ENCODE measurements at places on chromosomes 11 and 22.

DNA sequence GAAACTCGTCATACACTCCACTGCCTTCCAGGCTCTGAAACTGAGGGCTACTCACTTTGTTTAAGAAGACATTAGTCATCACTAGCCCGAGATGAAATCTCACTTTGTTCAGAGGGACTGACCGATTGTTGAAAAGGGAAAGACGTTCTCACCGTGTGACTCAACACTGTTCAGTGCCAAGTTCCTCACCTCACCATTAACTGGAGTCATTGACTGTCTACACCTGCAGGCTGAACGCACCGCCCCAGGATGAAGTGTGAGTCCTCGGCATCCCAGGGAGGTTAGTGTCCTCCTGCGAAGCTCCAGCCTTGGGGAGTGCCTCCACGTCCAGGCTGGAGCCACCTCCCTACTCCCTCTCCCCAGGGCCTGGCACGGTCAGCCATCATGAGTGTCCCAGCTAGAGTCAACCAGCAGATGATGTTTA is 30.4 kb downstream of the FADD start:
- no peak for DNase-seq

DNA sequence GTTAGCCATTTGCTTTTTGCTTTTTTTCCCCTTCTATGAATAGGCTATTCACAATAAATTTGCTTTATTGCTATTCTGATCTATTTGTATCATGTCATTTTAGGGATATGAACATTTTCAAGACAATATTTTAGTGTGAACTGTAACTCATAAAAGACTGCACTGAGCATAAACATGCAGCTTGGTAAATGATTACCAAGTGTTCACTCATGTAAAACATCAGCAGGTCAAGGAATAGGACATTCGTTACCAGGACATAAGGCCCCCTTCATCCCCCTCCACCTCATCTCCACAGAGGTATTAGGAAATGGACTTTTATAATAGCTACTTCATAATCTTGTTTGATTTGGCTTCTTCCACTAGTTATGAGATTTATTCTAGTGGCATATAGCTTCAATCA is 12.4 kb downstream of the NLRP14 start:
- no peak for DNase-seq

DNA sequence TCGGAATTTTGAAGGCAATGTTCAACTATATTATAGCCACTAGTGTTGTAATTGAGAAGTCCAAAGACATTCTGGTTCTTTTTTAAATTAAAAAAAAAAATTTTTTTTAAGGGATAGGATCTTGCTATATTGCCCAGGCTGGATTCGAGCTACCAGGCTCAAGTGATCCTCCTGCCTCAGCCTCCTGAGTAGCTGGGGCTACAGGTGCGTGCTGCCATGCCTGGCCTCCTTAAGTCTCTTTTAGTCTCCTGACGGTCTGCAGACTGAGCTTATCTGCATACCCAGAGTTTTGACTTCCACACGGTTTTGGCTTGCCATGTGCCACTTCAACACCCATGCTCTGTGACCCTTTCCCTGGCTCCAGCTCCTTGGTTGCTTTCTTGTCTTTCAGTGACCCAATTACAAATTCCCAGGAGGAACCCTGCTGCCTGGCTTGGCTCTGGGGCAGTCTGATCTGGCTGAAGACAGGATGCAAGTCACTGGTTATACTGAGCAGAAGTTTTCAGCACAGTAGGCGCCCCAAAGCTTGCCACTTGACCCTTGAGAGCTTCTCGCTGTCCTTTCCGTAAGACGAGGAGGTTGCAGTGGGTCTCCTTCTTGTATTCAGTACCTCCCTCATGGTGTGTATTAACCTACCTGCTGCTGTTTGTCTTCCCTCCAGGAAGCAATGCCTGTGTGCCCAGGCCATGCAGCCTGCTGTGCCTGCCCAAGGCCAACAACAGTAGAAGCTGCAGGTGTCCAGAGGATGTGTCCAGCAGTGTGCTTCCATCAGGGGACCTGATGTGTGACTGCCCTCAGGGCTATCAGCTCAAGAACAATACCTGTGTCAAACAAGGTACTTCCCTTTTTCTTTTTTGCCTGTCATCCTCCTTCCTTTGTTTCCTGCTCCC is 113.8 kb upstream of the SORL1-AS1 start:
- no peak for DNase-seq

DNA sequence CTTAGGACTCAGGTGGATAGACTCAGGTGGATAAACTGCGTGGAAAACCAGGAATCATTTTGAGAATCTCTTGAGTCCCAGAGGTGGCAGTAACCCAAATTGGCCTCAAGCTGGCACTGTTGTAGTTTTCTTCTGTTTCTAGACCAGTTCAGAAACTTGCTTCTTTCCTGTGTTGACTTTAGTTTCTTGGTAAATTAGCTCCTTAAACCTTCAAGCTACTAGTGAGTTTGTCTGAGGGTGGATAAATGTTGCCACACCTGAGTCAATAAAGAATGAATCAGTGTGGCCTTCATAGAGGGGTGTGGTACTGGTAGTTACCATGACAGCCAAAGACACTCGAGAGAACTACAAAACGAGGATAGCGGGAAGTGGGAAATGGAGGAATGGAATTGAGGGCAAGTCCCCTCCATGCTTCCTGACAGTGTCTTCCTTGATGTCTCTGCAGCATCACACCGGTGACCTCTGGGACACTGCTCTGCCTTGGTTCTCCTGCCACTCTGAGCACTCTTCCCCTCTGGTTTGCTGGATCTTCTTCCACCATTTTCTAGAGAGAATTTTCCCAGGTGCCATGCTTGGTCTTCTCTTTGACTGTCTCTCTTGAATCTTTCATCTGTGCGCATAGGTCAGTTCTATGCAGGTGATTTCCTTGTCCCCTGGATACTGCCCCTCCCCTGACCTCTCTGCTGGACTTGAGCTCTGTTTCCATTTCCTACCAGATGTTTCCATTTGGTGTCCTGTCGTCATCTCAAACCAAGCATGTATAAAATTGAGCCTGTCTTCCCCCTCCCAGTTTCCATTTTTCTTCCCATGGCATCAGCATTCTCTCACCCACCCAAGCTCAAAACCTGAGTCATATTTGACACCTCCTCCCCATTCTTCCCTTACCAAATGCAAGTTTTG is 7.2 kb downstream of the POLD4 start:
- DNase-seq: no peak

DNA sequence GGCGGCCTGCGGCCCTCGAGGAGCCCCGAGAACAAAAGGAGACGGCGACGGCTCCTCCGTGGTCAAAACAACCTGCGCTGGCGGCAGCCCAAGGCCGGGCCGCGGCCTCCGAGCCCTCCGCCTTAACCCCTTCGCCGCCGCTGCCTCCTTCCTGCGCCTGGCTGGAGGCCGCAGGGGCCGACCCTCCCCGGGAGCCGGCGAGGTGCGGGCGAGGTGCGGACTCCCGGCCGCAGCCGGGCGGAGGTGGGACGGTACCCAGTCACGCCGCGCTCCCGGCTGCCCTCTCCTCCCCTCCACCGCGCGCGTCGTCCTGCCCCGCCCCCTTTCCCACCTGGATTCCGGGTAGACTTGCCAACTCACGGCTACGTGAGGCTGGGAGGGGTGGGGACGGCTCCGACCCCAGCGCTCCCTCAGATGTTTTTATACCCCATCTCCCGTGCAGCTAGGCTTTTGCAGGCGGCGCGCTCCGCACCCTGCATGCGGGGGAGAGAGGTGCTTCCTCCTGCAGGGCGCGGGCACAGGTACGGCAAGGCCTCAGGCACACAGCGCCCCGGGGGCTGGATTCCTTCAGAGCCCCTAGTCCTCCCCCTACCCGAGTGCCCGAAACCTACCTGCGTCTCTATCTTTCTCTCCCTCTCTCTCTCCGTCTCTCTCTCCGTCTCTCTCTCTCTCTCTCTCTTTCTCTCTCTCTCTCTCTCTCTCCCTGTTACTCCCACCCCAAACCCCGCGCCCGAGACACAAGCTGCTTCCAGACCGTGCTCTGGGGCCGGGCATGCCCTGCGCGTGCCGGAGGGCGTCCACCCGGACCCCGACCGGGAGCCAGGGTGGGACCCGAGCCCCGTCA is 2.0 kb downstream of the PDGFB start:
- DNase-seq: no peak

DNA sequence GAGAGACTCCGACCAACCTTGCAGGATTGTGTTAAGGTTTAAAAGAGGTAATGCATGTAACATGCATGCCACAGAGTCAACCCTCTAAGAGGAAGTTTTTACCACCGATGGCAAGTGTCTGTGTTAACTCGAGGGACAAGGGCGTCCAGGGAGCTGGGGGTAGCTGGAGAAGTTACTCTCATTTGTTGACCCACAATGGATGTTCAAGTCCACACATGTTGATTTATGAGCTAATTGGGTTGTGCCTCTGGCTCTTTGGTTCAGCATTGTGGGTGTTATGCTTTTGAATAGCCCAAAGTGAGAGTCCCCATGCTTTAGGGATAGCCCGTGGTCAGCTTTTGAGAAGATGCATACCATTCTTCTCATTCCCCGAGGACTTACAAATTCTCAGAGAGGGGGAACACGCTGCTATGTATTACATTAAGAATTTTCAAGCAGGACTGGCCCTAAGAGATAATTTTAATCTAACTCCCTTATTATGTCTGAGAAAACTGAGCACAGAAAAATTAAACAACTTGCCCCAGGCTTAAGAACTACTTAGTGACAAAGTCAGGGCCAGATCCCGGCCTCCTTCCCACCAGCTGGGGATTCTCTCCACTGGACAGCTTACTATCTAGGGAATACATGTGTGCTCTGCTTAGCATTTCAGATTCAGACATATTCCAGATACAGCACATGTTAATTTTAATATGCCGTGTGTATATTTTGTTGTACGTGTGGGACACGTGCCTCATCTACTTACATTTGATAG is 5.2 kb upstream of the PLET1 start:
- no peak for DNase-seq
